ENCODE measurements at places on chromosomes 5 and 9.

GRCh38 chr5:161165998-161166660 is 314.1 kb upstream of the ATP10B start:
- DNase-seq: no peak

- DNase-seq: no peak
Observed at GRCh38 chr5:68251386-68251785, 35.8 kb downstream of the PIK3R1 start.

- no peak for DNase-seq
Observed at GRCh38 chr5:73420666-73421065, 27.9 kb downstream of the FOXD1 start.

- DNase-seq: no peak
Observed at GRCh38 chr5:62547945-62548630, 30.5 kb upstream of the LRRC70 start.

- no peak for DNase-seq
Observed at GRCh38 chr9:70613024-70613768, 198.7 kb upstream of the KLF9 start.

GRCh38 chr9:97575673-97576200 is 57.4 kb downstream of the TSTD2 start:
- no peak for DNase-seq

DNA sequence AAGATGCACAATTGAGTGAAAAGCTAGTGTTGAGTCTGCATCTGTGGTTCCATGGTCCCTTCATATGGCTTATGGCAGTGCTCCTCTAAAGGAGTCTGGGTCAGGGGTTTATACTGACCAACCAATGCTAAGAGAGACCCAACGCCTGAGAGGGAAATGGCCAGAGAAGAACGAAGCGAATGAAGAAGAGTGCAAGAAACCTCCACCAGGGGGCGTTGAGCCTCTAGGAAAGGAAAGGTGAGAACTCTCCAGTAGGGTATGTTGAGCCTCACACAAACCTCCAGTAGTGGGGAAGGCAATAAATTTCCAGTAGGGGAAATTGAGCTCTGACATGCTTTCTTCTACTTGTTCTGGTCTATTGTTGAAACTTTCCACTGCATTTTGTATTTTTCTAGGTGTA is 470.6 kb downstream of the PRDM9 start:
- no peak for DNase-seq

DNA sequence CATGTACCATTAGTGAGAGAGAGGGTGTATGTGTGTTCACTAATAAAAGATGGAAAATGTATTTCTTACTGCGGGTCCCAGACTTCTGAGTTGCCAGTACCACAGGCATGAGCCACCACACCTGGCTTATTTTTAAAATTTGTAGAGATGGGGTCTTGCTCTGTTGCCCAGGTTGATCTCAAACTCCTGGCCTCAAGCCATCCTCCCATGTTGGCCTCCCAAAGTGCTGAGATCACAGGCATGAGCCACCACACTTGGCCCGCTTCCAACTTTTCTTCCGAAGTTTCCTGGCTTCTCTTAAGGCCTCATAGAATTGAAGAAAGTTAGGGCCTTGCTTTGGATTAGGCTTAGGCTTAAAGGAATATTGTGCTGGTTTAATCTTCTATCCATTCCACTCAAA is 40.4 kb upstream of the F2RL2 start:
- DNase-seq: no peak

- DNase-seq: no peak
Observed at GRCh38 chr5:52994266-52994665, 5.1 kb downstream of the ITGA2 start.

- DNase-seq: no peak
Observed at GRCh38 chr9:129270903-129271431, 92.9 kb upstream of the IER5L start.

DNA sequence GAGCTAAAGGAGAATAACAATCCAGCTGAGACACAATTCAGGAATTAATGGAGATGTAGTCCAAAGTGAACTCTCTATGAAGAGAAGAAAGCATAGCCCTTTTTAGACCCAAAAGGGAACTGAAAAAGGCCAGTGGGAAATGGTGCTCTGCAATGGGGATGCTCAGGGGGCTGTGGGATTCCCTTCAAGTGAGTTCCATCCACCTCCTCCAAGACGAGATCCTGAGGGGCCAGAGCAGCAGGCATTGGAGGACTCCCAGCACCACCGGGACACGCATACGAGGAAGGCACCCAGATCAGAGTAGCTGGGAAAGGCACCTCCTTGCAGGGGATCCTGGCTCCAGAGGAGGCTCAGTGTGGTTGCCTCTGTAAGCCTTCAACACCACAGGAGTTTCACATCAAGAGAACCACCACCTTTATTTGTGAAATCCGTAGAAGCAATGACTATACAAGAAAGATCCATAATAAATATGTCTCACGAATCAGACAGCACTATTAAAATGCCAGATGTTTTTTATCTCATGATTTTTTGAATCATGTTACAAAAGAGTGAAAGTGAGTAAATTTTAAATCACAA is 288.2 kb downstream of the MED10 start:
- DNase-seq: no peak

DNA sequence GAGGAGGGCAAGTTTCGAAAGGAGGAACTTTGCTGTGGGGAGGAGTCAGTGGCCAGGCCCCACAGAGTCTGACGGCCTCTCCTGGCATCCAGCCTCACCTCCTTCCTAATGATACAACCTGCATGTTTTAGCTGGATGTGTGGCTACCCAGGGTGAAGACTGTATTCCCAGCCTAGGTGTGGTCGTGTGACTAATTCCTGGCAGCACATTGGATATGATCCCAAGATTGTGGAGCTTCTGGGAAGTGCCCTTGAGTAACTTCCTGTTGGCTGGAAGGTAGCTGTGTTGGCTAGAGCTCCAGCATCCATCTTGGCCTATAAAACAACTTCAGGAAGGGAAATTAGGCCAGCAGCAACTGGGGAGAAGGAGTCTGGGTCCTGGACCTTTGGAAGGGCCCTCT is 19.0 kb upstream of the LPCAT1 start:
- DNase-seq: no peak

GRCh38 chr5:166926138-166926537 is 1365.3 kb upstream of the WWC1 start:
- no peak for DNase-seq

GRCh38 chr5:154729613-154730012 is 25.6 kb upstream of the LARP1 start:
- no peak for DNase-seq

GRCh38 chr9:137721899-137722298 is 103.1 kb downstream of the EHMT1 start:
- DNase-seq: no peak

GRCh38 chr5:25754895-25755294 is 1110.1 kb upstream of the CDH10 start:
- DNase-seq: no peak

GRCh38 chr5:132782101-132782500 is 5.1 kb upstream of the SEPTIN8 start:
- no peak for DNase-seq

- DNase-seq: no peak
Observed at GRCh38 chr5:16896767-16897166, 39.3 kb downstream of the MYO10 start.

GRCh38 chr9:110777876-110778215 is 109.3 kb downstream of the MUSK start:
- DNase-seq: no peak

GRCh38 chr5:89901346-89901745 is 508.2 kb downstream of the CETN3 start:
- DNase-seq: no peak

DNA sequence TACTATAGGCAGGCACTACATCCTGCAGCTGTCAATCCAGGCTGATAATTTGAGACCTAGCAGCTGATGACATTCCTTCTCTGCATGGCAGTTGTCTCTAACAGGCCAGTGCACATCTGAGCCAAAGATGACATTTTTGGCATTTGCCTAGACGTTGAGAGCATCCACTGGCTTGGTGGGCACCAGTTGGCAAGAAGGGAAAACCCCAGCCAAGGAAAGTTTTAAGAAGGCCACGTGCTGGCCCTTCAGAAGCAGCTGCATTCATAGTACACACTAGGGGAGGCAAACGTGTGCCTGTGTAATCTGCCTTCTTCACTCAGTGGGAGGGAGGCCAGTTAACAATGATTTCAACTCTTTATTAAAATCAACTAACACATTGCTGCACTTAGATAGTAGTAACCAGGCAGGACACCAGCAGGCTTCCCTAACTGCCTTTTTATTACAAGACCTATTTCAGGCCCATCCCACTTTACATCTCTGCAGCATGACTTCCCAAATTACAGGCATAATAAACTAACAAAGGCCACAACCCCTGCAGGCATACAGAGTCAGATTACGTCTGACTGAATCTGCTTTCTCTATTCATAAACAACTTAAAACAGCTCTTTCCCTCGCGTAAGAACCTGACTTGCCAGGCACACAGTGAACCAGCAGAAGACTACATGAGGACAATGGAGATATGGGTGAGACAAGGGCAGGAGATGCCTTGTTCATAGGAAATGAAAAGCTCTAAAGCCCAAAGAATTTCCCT is 576.3 kb downstream of the PDE4D start:
- DNase-seq: no peak

DNA sequence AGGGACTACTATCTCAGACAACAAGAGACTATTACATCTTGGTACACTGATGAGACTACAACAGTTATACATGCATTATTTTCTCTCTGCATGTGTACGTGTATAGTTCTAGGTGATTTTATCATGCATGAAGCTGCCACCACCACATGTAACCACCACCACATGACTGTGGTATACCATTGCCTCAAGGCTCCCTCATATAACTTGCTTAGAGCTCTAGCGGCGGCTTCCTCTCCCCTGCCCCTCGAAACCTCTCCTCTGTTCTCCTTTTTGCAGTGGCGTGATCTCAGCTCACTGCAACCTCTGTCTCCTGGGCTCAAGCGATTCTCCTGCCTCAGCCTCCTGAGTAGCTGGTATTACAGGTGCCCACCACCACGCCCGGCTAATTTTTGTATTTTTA is 162.3 kb downstream of the AOPEP start:
- DNase-seq: no peak

GRCh38 chr9:126337729-126338372 is 11.2 kb downstream of the MVB12B start:
- DNase-seq: no peak

GRCh38 chr5:112063856-112064255 is 306.9 kb upstream of the NREP start:
- DNase-seq: no peak

GRCh38 chr5:27083449-27084415 is 45.3 kb upstream of the CDH9 start:
- no peak for DNase-seq

DNA sequence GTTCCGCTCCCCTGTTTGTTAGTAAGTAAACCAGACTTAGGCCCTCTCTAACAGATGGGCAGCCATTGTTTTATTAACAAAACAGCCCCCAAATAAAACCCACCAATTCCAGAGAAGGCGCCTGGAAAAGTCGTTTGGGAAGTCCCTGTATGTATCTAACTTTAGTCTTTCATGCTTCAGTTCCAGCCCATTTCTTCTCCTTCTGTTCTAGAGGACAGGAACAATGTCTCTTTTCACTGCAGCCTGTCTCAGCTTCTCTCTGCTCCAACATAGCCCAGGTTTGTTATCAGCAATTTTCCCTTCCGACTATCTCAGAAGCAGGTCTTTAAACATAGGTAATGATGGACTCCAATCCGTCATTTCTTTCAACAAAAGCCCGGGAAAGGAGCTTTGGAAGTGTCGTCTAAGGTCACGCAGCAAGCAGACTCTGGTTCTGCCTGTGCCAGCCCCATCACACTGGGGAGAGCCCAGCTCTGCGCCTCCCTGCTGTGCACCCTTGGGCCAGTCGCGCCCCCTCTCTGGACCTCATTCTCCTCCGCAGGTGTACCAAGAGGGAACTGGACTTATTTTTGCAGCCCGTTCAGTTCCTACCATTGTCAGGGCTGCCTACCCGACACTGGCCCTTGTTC is 9.6 kb upstream of the AKNA start:
- no peak for DNase-seq

GRCh38 chr5:96125231-96125891 is 163.7 kb upstream of the ELL2 start:
- DNase-seq: no peak

DNA sequence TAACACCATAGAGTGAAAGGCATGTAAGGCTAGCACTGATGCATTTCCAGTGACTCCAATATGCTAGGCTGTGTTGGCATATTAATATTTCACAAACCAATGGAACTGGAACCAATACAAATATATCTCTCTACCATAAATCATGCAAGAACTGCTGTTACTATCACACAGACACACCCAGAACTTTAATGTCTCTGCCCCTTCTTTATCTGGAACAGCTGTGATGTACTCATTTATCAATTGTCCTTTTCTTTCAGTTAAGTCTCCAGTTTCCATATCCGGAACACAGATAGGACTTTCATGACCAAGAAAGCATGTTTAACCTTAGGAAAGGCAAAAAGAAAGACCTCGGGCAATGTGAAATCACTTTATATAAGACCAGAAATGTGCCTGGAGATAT is 70.3 kb downstream of the SPTLC1 start:
- no peak for DNase-seq

DNA sequence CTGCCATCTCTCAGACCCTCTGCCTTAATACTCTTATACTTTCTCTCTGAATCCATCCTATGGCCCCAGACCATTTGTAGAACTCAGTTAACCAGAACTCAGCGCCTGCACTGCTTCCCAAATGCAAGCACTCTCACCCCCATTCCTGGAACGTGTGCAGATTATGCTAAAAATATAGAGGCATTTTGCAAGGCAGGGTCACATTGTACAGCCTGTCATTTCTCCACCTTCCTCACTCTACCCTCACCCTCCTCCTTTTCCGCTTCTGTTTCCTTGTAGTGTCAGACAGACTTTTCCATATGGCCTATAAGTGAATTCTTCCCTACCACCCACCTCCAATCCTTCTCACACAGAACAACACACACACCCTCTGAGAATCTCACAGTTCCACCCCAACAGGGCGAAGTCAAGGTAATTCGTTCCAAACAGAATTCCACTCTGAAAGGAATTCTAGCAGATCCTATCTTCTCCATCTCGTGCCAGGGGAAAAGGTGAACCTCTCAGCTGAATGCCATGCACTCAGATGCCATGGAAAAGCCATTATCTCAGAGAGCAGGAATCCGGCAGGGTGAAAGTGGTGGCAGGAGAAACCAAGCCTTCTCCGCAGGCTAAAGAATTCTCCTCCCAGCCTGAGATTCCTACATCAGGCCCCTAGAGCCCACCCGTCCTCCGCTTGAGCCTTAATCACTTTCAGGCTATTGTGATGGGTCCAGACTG is 25.3 kb downstream of the GGTA1 start:
- no peak for DNase-seq

- DNase-seq: no peak
Observed at GRCh38 chr9:87461256-87461655, 36.4 kb upstream of the DAPK1 start.

GRCh38 chr5:106854922-106855321 is 815.8 kb downstream of the EFNA5 start:
- DNase-seq: no peak

DNA sequence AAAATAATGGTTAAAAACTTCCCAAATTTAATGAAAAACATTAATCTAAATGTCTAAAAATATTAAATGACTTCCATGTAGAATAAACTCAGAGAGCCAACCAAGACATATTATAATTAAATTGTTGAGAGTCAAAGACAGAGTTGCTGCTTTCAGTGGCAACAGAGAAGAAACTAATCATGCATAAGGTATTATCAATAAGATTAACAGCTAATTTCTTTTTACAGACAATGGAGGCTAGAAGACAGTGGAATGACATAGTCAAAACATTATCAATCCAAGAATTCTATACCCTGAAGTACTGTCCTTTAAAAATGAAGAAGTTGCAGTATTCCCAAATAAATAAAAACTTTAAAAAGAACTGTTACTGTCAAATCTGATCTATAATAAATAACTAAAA is 268.7 kb downstream of the IRX2 start:
- no peak for DNase-seq
